ENCODE measurements at places on chromosomes 1 and 21.
A peak's percentile ranks its signal among the peaks of the same experiment; 100 is the strongest.

- DNase-seq: no peak
Measured at GRCh38 chr1:157278383-157279137, 140.4 kb upstream of the ETV3 start.

- no peak for DNase-seq
Measured at GRCh38 chr1:4016351-4017130, 116.5 kb upstream of the C1orf174 start.

GRCh38 chr1:113975211-113975895 is 3.9 kb upstream of the OLFML3 start:
- DNase-seq: no peak

GRCh38 chr1:151516031-151516511 is 4.9 kb downstream of the CGN start:
- DNase-seq: no peak

DNA sequence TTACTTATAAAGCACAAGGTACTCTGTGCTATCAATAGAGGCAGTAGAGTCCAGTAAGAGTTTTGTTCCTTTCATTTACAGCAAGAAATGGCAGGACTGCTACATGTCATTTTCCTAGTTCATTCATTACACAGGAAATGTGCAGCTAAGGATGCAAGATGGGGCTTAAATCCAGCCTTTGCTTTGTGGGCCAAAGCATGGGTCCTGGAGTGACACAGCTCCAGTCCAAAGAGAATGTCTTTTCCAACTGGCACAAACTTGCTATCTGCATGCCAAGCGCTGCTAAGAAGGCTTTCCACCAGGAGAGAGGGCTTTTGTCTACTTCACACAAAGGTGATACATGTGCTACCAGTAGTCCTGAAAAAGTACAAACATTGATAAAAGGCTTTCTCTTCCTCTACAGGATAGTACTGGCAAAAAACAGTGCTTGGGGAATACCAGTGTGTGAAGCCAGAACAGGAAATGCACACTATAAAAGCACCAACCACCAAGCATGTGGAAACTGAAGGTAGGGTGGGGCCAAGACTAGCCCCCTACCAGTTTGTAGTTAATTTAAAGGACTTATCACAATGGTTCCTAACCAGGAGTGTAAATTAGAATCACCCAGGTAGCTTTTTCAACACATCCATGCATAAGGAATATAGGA is 68.7 kb downstream of the ARID4B start:
- DNase-seq: no peak

- no peak for DNase-seq
Measured at GRCh38 chr1:198238121-198238520, 81.3 kb downstream of the NEK7 start.

- no peak for DNase-seq
Measured at GRCh38 chr1:24094554-24094953, 17.4 kb downstream of the MYOM3 start.

DNA sequence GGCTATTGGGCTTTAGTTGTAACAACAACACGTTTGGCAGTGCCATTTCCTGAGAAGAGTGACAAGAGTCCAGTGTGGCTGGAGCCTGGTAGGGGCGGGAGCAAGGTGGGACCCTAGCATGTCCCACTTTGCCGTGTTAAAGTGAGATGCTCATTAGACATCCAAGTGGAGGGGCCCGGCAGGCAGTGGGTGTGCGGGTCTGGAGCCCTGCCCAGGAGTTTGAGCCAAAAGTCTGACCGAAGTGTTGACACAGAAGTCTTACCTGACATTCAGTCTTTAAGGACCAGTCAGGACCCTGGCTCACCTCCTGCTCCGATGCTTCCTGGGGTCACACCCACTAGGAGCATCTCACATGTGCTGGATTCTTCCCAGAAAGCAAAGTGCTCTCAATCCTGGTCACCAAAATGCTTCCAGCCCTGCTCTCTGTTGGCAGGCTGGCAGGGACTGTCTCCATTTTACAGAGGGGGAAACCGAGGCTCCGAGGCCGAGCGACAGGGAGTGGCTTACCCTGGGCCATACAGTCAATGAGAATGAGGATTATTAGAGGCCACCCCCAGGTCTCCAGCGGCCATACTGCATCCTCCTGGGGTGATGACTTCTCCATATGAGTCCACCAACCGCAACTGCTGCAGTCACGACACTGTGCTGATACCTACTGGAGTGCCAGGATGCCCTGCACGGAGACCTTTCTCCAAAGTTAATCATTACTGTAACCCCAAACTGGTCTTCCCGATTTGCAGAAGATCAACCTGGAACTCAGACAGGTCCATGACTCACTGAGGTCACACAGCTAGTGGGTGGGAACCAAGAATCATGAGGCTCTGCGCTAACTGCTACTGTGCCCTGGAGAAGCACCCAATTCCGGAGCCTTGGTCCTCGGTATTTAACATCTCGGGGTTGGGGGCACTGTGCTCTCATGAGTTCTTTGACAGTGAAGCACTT is 112.7 kb downstream of the PRDM2 start:
- DNase-seq: no peak

DNA sequence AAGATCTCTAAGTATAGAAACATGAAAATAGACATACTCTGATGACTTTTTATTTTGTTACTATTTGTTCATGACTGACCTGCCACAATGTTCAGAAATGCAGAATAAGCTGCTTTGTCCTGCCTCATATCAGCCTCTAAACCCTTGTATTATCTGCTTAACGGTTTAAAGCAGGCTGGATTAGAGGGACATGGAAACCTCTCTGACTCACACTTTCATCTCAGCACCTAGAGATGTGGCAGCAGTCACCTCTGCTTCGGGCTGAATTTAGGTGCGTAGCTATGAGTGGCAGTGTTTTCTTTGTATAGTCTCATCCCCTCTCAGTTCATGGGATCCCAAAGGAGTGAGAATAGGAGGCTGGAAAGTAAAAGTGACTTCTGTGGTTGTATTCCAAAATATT is 255.4 kb downstream of the RGS7 start:
- no peak for DNase-seq

DNA sequence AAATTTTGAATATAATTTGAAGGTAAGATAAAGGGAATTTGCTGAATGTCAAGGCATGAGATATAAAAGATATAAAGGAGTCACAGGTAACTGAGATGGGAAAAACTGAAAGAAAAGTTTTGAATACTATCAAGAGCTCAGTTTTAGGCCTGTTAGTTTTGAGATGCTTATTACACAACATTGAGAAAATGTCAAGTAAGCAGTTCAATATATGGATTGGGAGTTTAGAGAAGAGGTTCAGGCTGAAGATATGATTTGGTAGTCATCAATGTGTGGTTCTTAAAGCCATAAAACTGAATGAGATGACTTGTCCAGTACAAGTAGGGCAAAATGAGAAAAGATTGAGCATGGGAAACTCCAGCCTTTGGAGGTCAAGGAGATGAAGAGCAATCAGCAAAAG is 4.7 kb upstream of the RNPC3 start:
- DNase-seq: no peak

- no peak for DNase-seq
Measured at GRCh38 chr1:210949039-210949438, 184.9 kb downstream of the KCNH1 start.

DNA sequence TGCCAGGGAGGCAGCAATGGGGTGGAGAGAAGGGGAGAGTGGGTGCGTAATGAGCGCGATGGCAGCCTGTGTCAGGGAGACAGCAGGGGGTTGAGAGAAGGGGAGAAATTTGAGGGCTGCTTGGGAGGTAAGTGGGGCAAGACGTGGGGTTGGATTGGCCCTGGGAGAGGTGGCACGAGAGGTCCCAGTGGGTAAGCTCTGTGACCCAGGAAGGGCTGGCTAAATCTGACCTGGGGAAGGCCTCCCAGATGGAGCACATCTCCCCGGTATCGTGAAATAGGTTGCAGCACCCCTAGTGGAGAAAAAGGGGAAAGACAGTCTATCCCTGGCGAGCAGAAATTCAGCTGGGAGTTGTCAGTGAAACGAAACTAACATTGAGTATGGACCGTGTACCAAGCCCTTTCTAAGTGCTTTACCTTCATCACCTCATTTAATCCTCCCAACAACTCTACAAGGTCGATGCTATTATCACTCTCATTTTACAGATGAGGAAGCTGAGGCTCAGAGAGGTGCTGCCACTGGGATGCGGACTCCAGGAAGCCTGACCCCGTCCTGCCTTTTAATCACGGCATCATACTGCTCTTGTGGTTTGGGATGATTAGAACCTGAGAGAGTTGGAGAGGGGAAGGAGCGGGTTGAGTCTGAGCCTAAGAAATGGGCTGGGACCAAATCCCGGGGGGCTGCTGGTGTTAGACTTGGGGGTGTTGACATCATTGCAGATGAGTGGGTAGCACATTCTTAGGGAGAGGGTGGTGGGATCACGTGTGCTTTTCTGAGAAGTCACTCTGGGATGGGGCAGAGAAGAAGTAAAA is 56.6 kb upstream of the RPL11 start:
- DNase-seq: no peak

DNA sequence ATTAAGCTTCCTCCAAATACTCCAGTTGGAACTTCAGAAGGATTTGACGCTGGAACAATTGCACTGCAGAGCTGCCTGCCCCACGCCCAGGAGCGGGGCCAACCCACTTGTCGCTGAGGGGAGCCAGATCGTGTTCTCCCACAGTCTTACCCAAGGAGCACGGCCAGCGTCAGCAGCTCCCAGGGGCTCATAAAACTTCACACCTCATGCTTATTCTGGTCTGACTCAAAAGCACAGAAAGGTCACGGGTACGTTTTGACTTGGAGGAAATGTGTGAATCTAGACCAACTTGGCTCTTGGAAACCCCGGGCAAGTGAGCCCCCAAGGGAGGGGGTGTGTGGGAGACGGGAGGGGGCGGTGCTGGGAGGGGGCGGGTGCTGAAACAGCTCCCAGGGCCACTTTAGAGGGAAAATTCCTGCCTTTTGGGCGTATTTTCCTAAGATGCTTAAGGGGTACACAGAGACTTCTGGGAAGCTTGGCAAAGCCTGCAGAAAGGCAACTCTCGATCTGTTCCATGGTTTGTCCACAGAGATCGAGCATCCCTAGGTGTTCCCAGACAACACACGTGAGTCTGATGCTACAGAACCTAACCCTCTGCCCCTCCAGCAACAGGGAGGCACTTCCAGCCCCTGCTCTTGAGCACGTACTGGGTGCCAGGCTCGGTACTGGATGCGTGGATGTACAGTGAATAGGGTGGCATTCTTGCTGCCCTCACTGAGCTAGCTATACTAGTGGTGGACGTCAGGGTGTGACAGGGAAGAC is 98.9 kb downstream of the DHRS3 start:
- peak; percentile 4 for DNase-seq

DNA sequence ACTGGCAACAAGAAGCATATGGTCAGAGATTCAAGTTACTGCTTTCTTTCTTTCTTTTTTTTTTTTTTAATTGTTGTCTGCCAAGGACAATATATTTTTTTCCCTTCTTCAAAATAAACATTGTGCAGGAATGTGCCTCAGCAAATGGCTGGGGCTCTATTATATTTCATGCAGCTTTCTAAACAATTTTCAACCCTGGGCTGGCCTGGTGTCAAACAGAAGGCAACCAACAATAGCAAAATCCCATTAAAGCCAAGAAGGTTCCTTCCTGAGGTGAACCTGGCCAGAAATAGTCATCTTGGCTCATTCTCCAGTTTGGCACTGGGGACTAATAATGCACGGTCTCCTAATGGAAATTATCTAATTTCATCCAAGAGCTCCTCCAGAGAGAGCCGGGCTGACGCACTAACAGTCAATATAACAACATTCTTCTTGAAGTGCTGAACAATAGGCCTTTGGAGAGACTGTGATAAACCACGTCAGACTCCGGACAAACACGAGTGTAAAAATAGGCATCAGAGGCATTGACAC is 35.7 kb upstream of the HLX start:
- DNase-seq: no peak

GRCh38 chr1:212377644-212378043 is 37.0 kb downstream of the PACC1 start:
- no peak for DNase-seq

- DNase-seq: no peak
Measured at GRCh38 chr1:43316738-43317520, 16.1 kb downstream of the TIE1 start.

DNA sequence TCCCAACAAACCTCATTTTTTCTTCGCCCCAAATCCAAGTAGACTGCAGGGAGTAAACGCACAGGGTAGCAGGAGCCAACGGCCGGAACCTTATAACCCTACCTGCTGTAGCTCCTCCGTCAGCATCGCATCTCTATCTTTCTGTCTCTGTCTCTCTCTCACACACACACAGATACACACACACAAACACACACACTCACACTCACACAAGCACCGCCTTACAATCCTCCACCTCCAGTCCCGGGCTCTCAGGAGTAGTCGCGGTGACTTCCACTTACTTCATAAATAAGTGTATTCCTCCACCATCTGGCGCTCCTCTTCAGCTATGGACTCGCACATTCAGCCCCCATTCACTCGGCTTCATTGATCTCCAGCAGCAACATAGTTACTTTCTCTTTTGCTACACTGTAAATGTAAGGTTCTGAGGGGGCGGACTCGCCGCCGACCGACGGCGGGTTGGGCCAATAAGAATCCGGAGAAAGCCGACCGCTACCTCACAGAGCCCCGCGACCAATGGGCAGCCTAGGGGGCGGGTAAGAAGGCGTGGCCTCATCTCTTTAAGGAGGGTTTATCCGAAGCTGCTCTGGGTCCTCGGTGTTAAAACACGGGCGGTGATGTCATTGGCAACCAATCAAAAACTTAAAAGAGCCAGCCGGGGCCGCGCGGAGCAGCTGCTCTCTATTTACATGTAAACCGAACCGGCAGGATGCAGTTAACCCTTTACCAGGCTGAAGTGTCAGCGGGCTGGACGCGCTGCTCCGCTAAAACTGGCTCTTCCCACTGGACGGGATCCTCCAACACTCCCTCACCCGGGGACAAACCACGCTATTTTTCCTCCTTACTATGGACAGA is at the start of gene DUSP10:
TSS of gene DUSP10 (minus strand) at position 387 of the 852 bp plus-strand sequence. CDS start 2,345 bp downstream, outside the sequence.
- peak; percentile 96 for DNase-seq

DNA sequence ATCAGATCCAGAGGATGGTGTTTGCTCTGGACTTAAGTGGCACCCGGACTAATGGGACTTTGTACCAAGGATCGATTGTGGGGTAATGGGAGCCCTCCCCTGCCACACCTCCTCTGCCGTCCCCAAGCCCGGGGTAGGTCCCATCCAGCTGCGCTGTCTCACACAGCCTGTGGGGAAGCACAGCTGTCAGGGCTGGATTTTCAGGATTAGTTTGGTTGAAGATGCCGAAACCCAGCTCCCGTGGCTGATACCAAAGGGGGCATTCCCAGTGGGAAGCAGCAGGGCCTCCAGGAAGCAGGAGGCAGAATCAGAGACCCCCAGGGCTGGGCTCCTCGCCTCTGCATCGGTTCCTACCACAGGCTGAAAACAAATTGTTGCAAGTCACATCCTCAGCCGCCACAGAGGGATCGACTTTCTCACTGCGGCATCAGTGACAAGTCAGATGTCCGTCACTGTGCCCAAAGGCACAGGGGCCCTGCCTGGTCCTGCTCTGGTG is 59.7 kb downstream of the MATN1 start:
- DNase-seq: no peak

All from activated T-helper 1 cell treated with anti-CD3 and anti-CD28 coated beads, Interleukin-2, amount 50 U/mL, for 16 hours (primary cell).